HS-27A (cell line): ENCODE measurements at places on chromosomes 6 and 20.

DNA sequence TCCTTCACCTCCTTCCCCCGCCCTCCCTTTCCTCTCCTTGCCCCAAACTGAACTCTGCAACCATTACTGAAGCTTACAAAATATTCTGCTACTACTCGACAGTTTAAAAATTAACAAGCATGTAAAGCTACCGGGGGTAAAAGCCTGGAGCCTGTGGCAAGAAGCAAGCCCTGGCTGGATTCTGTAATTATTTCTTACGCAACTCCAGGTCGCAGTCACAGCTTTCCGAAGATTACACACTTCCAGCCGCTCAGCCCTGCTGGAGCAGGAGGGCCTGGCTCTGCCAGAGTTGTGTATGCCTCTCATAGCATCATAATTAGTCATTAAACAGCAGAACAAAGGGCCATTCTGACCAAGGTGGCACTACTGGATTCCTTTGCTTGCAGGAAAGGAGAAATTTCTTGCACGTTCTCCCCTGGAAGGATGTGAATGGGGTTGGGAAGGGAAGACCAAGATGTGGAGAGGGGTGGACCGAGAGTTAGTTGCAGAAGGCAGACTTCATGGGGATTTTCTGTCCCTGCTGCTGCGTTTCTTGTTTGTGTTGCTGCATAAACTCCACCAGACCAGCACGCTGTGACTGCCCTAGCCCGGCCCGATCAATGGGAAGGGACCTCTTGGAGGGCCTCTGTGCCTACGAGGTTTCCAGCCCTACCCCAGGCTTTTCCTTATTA is 23.6 kb downstream of the FOXQ1 start:
- peak; percentile 53 for DNase-seq

GRCh38 chr6:158687506-158687905 is 37.7 kb downstream of the SYTL3 start:
- no peak for DNase-seq

- no peak for DNase-seq
Measured at GRCh38 chr20:53849471-53850059, 220.8 kb downstream of the BCAS1 start.

DNA sequence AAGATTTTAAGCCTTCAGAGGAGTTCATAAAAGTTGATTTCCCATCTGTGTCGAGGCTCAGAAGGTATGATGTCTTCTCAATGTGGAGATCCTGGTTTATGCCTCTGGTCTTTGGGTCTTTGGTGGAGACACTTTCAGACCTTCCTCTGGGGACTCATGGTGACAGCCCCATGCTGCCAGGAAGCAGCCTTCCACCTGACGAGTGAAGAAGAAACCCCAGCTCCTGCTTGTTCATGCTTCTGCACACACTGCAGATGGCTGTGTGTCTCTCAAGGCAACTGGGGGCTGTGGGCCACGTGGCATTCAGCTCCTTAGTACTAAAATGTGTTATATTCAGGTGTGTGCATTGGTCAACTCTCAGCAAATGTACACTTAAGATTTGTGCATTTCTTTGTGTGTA is 4.9 kb upstream of the SCP2D1 start:
- DNase-seq = no peak

GRCh38 chr20:48849299-48849698 is 21.5 kb upstream of the PREX1 start:
- no peak for DNase-seq

GRCh38 chr20:8579035-8579434 is 447.0 kb downstream of the PLCB1 start:
- no peak for DNase-seq

DNA sequence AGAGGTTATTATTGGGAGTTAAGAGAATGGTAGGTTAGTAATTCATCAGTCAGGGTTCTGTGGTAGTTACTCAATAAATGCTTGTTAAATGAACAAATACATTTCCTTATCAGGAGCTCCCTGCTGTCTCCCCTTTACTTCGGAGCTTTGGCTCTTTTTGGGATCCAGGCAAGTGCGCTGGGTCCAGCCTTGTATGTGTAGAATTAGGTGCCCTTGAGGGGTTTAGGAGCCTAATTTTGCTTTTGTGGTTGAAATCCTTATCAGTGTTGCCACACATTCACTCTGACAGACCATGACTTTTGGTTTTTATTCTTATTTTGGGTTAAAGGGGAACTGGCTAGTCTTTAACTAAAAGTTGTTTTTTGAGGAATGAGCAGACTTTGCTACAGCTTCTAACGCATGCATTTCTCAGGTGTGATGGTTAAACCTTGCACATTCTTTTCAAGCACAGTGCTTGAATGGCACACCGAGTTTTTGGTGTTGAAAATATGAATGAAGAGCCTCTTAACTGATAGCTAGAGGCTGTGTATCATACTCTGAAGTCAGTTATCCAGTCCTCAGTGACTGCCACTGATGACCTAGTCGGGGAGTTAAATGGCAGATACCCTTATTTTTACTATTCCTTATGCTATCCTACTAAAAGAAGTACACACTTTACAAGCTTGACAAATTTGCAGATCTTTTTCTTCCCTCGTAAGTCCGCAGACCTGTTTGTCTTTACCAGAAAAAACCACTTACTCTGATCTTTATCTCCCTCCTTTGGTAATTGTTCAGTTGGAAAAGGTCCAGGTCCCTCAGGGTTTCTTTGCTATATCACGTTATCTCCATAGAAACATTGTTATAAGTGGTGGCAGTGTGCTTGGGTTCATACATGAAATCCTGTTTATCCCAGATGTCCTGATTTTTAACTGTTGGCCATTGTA is 50.7 kb upstream of the PLCG1 start:
- DNase-seq = no peak

DNA sequence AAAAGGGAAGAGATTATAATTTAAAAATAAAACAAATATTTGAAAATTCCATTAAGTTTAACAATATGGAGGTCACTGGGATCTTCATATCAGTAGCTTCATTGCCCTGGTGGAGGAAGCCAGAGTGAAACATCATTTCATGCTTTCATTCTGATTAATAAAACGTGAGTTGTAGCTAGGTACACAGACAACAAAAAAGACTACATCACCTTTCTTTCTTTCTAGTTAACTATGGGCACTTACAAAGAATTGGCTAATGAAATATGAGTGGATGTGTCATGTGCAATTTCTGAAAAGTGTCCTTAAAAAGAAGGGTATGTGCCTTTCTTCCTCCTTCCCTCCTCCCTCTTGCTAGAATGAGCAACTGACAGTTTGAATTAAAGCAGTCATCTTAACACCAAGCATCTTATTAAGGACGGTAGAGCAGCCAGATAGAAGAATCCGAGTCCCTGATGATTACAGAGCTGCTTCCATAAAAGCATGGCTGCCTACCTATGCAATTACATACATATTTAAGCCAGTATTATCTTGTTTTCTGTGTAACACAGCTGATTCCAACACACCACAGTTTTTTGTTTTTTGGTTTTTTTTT is 3.4 kb downstream of the SERAC1 start:
- DNase-seq = no peak

- DNase-seq = no peak
Measured at GRCh38 chr6:12478921-12479320, 188.8 kb downstream of the EDN1 start.

DNA sequence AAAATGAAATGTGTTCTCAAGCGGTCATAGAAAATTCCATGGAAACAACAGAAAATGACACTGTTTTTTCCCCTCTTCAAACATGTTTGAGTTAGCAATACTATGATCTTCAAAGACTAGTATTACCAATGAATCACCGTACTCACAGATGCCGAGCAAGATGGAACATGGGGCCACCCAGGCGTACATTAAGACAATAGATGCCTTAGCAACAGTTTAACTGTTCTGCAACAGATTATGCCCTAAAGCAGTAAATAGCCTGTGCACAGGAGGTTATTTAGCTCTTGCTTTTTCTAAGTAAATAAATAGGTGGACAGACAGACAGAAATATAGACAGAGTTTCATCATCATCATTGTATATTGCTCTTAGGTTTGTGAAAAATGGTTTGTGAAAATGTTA is 284.0 kb upstream of the DEFB112 start:
- DNase-seq = no peak

DNA sequence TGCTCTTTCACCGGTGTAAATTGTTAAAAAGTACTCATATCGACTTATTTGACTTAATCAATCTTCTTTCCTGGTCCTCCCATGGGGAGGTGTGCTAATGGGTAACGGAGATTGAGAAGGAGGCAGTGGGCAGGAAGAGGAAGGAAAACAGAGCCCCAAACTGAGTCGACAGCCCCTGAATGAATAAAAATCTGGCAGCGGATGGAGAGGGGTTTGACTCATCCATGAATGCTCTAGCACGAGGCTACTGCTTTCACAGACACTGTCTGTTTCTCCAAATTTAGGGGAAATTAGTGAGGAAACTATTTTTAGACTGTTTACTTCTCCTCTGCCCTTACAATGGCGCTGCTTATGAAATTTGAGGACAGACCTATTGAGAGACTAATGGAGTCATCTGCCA is 142.2 kb upstream of the ATXN1 start:
- DNase-seq = no peak

DNA sequence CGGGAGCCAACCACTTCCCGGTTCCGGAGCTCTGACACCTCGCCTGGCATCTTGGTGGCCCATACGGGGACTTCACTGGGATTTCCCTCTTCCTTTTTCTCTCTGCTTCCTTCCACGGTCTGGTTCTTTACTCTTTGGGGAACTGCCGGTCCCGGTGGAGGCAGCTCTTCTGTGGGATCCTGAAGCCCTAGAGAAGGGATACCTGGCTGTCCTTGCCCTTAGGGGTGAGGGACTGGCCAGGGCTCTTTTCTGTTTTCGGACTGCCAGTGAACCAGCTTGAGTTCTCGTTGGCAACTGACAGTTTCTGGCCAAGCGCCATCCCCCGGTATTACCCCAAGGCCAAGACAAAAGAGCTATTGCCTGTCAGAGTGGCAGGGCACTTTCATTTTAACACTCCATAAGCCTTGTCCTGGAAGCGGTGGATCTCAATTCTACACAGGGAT is 880 bp upstream of the CPXM1 start:
- DNase-seq = no peak

GRCh38 chr6:27133281-27134227 is 113.9 kb upstream of the PRSS16 start:
- no peak for DNase-seq

DNA sequence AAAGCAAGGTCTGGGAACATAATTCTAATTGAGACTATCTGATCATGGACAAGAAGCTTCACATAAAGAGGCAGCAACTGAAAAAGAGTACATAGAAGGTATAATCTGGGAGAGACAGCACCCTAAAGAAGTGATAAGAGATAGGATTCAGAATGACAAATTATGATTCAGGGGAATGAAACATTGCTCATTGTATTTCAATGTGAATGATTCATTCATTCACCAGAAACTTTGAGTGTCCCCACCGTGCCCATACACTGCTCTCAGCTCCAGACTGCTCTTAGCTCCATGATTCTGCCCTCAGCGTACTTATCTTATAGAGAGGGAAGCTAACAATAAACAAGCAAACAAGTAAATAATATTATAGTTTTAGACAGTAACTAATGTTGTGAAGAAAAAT is 329.3 kb upstream of the IRAK1BP1 start:
- DNase-seq = peak; percentile 27

DNA sequence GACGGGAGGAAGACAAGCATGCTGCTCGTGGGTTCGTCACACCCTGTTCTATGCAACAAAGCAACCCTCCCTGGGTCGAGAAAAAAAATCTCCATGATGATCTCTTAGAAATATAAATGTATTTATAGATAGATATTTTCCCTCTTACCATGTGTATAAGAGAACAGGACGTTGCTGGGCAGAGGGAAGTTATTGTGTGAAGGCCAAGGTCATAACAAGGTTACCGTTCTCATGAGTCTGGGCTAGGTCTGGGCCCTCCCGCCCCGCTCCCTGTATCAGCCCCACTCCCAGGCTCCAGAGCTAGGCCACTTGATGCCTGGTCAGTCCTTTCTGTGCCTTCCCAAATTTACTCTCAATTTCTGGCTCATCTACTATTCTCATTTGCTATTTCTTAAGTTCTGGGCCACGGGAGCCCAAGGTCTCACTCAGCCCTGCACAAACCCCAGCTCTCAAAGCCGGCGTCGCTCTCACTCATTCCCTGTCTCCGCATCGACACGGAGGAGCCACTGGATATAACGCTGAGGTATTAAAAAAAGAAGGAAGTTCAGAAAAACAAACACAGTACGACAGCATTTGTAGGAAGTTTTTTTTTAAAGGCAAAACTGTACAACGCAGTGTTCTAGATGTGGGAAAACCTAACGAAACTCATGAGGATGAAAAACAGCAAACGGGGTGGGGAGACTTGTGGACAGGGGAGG is 96.8 kb downstream of the PSMG4 start:
- DNase-seq = no peak

- no peak for DNase-seq
Measured at GRCh38 chr6:157632821-157633220, 190.2 kb upstream of the SNX9 start.

GRCh38 chr20:11315525-11315924 is 602.2 kb upstream of the BTBD3 start:
- DNase-seq = no peak

GRCh38 chr6:104325341-104326172 is 534.2 kb downstream of the HACE1 start:
- no peak for DNase-seq

DNA sequence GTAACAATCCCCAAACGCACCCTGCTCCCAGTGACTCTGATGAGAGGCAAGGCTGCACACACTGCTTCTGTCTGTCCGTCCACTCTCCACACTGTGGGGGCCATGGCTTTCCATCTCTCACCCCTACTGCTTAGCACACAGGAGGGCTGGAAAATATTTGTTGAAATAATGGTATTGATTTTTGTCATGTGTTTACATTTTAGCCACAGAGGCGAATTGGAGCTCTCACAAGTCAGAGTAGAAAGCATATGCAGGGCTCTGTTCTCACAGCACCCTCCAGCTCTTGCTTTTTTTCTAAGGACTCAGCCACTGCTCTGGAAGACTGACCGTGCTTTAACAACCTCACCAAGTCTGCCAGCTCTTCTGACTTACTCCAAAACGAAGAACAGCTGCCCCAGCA is 273.8 kb downstream of the GMDS start:
- DNase-seq = no peak

DNA sequence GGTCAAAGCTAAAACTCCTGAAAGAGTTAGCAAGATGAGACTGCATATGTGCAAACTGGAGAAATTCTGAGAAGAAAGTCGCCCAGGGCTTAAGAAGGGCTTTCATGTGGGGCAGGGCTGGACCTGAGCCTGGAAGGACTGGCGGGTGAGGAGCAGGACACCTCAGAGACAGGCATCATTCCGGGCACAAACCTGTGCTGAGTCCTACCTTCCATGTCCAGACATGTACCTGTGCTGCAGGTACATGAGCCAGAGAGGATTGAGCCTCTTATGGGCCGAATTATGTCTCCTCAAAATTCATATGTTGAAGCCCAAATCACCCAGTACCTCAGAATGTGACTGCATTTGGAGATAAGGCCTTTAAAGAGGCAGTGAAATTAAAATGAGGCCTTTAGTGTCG is 171.0 kb downstream of the QRSL1 start:
- no peak for DNase-seq

- no peak for DNase-seq
Measured at GRCh38 chr6:31383149-31383548, 20.2 kb upstream of the MICA start.

GRCh38 chr6:50820869-50821264 is 2.2 kb downstream of the TFAP2B start:
- DNase-seq = no peak
